ENCODE measurements at places on chromosomes 2 and 18. TPM values are rescaled to one million over a fixed set of nuclear protein-coding genes. Genes with fewer than 3 reads are reported as not detected.

DNA sequence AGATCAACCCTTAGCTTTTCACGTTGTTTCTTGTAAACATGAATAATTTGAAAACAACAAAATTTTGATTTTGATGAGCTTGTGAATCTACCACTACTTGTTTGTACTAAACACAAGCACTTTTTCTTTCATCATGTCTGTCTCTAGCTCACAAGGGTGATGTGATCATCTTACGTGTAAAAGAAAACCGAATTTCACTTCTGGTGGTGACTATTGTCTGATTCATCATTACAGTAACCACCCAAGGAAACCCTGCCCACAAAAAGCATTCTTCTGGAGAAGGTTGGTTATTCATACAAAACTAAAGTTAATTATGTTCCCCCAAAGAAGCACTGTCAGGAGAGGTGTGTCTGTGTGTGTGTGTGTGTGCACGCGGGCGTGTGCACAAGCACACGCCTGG is 285.4 kb downstream of the ZNF516 start:
- no peak for DNase-seq

DNA sequence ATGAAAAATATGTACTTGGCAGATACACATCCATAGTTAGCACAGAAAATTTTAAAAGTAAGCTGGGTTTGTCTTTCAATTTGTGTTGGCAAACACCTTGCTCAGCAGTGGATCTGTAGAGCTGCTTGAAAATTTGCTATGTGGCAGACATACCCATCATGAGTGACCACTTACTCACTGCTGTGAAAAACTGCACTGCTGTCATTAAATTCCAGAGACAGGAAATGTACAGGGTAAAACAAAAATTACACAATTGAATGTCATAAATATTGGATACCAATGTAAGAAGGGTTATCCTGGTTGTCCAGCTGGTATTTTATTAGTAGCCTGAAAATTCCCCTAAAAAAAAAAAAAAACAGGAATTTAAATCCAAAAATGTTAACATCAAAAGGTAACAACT is 24.5 kb downstream of the NIF3L1 start:
- no peak for DNase-seq

DNA sequence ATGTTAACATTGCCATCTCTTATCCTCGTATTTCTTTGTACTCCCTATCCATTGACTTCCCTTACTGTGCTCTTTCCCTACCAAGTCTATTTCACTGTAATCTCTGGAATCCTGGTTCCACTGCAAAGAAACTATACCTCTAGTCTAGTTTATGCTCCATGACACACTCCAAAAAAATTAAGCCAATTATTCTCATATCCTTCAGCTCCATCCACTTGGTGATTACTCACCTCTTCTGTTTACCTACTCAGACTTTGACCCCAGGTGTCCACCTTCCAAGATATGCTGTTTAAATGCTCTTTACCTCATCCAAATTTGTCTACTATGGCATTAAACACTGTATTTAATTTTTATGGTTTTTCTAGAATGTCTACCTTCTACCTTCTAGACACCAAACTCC is 137.9 kb downstream of the ATAD2B start:
- no peak for DNase-seq

- no peak for DNase-seq
These were observed 136.3 kb upstream of the SPATS2L start for GRCh38 chr2:200170221-200170620.

DNA sequence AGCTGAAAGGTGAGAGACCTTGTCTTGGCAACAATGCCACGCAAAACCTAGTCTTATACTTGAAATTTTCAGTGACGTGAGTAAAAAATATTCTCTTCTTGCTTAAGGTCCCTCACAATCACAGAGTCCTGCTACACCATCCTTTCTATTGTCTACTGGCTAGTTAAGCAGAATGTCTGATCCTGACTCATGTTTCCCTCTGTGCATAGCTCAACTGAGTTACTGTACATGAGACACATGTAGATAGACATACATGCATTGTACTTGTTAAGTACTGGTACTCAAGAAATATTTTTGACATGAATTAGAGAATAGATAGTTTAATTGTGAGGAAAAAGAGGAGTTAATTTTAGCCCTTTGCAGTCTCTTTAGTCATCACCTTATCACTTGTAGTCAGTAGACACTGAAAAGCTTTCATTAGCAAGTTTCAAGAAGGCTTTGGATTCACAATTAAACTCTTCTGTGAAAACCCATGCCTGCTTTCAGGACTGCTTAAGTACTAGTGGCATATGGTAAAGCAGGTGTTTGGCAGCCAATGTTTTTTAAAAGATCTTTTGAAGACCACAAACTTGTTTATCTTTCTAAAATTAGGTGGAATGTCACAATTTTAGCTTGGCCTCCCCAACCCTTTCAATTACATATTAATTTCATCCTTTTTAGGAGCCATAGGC is 158.7 kb upstream of the CCDC150 start:
- no peak for DNase-seq

DNA sequence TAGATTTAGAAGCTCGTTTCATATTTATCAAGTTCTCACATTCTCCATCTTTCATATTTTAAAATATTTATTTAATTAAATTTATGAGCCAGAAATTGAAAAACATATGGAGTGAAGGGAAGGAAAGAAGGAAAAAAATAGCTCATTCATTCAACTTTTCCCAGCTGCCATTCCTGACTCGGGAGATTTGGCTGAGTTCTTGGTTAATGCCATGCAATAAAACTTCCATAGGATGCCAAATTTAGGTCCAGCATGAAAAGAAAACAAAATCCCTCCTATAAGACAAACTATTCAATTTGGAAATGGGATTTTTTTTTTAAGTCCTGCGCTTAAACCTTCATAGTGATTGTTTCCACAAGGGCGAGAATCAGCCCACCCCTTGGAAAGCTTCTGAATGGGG is 426.1 kb upstream of the TNP1 start:
- DNase-seq: no peak

- no peak for DNase-seq
These were observed 558 bp downstream of the MRPS5 start for GRCh38 chr2:95121093-95121406.

GRCh38 chr2:23206650-23207049 is 178.3 kb upstream of the KLHL29 start:
- no peak for DNase-seq

- no peak for DNase-seq
These were observed 217.2 kb downstream of the DOK6 start for GRCh38 chr18:69617888-69618287.

DNA sequence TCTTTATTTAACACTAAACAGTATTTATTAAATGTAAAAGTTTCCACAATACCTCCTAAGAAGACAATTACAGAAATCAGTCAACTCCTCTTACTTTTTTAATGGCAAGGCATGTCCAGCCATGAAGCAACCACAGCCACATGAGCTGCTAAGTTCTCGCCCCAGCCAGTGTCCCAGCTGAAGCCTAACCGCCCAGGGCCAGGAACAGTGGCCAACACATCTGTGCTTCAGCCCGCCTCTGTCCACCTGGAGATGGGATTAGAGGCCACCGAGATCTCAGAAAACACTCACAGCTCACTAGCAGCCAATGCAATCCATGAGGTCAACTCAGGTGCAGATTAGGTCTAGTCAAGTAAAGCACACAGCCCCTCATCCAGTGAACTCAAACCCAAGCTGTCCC is 40.2 kb downstream of the PID1 start:
- no peak for DNase-seq

DNA sequence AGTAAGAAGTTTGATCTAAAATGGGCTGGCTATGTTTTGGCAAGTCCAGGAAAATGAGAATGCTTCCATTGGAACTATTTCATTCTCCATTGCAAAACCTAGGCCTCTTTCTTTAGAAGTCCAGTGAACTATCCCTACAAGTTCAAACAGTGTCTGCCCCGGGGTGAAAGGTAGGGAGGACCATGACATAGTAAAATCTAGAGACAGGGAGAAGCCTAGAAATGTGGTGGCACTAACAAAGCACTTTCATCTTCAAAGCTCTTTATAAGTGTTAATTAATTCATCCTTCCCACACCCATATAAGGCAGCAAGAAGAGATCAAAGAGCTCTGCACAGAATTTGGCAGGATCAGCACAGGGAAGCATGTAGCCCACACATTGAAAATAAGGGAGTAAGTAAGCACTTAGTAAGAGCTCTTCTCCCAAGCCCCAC is 214.5 kb downstream of the IRS1 start:
- no peak for DNase-seq

DNA sequence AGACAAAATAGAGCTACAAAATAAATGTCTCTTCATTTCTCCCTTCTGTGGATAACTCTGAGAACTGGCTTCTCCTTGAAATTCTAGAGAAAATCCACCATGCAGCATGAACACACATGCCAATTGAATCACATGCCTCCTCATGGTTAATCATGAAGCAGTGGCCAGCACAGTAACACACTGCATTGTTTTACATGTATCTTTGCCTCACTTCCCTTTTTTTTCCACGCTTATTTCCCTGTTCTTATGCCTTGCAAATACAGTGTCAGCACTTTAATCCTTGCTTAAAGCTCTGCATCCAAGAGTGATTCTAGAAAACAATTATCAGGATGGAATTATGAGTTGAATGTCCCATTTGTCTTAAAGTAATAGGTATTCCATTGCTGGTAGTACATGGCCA is 50.3 kb upstream of the ZBTB7C start:
- no peak for DNase-seq

GRCh38 chr2:52805901-52806410 is 961.6 kb upstream of the CHAC2 start:
- no peak for DNase-seq

DNA sequence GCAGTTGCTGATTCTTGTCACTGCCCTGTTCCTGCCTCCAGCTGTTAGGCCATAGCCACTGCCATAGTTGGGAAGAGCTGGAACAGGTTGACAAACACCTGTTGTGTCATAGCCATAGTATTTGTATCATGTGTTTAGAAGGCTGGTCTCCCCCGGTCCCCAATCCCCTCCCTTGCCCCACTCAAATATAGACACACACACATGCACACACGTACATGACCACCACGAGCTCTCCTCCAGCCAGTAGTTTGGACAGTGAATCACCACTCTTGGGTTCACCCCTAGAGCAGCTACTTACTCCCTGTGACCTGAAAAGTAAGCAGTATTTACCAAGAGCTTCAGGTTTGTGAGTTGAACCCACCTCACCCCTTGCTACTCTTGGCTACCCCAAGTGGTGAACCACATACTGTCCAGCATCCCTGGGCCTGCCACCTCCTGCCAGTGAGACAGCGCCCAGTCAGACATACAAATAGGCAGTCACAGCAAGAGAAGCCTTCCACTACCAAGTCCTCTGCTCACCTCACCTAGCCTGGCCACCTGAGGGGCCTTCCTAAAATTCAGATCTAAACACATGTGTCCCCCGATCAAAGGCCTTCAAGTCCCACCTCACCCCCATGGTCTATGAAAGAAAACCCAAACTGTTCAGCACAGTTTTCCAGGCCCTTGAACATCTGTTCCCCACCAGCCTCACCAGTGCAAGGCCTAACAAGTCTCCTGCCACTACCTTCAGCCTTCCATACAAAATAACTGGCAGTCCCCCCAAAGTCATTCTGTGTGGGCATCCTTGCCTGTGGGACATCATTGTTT is 7.1 kb downstream of the PCBP1 start:
- DNase-seq: no peak

GRCh38 chr2:181085734-181086133 is 105.3 kb downstream of the UBE2E3 start:
- no peak for DNase-seq

DNA sequence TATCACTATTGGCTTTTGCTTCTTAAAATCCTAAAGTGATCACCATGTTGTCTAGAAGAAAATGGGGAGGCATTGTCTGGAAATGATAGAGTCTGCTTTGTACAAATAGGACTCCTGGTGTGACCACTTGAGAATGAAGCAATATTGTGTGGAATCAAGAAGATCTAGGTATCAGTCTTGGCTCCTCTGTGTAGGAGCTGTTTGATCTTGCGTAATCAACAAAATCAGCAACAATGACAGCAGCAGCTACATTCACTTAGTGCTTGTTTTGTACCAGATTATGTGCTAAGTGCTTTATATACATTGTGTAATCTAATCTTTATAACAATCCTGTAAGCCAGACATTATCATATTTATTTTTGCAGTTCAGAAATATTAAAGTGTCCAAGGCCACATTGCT is 17.8 kb downstream of the NCOA1 start:
- DNase-seq: no peak

GRCh38 chr2:85748985-85749875 is 4.6 kb upstream of the ATOH8 start:
- DNase-seq: no peak

DNA sequence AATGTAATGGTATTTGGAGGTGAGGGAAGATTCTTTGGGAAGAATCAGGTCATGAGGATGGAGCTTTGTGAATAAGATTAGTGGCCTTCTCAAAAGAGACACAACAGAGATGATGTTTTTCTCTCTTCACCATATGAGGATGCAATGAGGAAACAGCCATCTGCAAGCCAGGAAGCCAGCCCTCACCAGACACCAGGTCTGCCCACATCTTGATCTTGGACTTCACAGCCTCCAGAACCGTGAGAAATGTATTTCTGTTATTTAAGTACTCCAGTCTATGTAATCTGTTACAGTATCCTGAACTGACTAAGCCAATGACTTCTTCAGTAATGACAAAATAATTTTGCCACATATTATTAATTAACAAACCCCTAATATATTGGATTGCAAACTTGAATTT is 28.3 kb downstream of the CYRIA start:
- no peak for DNase-seq

DNA sequence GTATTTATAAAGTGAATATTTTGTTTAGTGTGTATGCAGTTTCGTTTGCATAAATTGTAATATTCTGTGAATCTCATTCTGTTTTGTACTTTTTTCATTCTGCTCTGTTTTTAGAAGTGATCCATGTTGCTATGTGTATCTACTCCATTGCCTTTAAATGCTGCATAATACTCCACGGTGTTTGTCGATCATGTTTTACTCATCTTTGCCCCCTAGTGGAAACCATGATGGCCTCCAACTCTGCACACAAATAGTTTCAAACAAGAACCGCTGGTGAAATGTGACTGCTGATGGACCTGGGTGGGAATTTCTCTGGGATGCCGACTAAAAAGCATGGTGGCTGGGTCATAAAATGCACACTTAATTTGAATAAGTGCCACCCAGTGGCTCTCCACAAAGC is 32.0 kb upstream of the SKOR2 start:
- peak; percentile 43 for DNase-seq

DNA sequence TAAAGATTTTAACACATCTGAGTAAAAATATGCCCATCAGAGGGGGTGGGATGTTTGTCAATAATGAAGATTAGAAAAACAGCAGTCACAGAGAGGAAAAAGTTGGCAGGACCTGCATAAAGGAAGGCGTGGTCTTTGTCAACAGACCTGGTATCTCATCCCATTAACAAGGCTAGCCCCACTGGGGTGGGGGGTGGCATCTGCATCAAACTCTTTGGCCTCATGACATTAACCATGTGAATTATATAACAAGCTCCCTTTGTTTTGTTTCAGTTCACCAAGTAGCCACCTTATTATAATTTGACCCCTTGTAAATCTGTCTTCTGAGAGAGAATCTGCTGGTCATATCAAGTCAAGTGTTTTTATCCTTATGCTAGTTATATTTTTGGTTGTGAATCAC is 28.8 kb downstream of the NEMP2 start:
- DNase-seq: no peak

GRCh38 chr2:138269765-138270164 is 231.8 kb upstream of the SPOPL start:
- DNase-seq: no peak

CKAP2L gene
- total RNA-seq: 22.6 TPM

DNAJC10 gene
- total RNA-seq: 168 TPM

SLC40A1 gene
- total RNA-seq: 8.8 TPM

IGFBP2 gene
- 245 TPM for total RNA-seq

CFAP53 gene
- 0.35 TPM for total RNA-seq

TCF7L1 gene
- not detected for total RNA-seq

EFR3B gene
- total RNA-seq: 7.0 TPM

GALNT3 gene
- 1.1 TPM for total RNA-seq

ZNF516 gene
- 22.5 TPM for total RNA-seq

FSIP2 gene
- not detected for total RNA-seq

PLGLB1 gene
- total RNA-seq: 0.92 TPM

GPR55 gene
- 0.07 TPM for total RNA-seq

Measured in NCI-H460 (cell line).